ENCODE measurements at places on chromosomes 3 and 15.
A peak's percentile ranks its signal among the peaks of the same experiment; 100 is the strongest.

GRCh38 chr3:129855832-129856419, 37.6 kb downstream of the TMCC1 start:
- no peak for DNase-seq

DNA sequence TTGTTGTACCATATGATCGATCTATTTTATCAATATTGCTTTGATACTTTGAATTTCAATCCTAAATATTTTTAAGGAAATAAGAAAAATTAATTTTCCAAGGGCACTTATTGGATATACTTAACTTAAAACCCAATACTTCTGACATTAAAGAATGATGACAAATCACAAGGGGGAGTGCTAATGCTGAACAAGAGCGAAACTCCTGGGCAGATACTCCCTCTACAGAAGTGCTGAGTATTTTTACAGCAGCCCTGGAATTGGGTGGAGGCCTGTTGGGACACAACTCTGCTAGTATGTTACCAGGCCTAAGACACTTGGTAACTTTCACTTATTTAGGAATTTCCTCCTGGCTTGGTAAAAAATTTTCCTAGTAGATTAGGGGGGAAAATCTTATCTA, 46.2 kb downstream of the DENND6A start:
- DNase-seq: peak; percentile 38

- DNase-seq: no peak
Measured at GRCh38 chr3:113898892-113899291, 48.9 kb upstream of the ZDHHC23 start.

- DNase-seq: no peak
Measured at GRCh38 chr3:61141227-61141626, 110.0 kb downstream of the FHIT start.
